ENCODE measurements at places on chromosomes 3 and 15.

DNA sequence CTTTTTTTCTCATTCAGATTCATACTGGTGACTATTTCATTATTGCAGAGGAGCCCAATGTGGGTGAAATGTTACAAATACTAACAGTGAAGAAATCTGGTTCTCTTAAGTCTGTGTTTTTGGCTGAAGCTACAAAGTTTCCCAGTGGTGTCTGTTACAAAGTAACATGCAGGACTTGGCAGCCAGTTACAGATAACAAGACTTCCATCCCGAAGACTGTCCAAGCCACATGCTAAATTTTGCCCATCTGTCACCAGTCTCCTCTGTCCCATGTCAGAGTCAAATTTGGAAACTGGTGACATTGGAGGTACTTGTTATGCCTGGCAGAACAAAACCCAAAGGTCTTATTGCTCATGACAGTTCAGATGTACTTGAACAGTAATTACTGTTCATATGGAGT, 269.2 kb upstream of the GOLIM4 start:
- no peak for DNase-seq

GRCh38 chr3:66809595-66809958, 188.5 kb upstream of the KBTBD8 start:
- DNase-seq, result no peak

DNA sequence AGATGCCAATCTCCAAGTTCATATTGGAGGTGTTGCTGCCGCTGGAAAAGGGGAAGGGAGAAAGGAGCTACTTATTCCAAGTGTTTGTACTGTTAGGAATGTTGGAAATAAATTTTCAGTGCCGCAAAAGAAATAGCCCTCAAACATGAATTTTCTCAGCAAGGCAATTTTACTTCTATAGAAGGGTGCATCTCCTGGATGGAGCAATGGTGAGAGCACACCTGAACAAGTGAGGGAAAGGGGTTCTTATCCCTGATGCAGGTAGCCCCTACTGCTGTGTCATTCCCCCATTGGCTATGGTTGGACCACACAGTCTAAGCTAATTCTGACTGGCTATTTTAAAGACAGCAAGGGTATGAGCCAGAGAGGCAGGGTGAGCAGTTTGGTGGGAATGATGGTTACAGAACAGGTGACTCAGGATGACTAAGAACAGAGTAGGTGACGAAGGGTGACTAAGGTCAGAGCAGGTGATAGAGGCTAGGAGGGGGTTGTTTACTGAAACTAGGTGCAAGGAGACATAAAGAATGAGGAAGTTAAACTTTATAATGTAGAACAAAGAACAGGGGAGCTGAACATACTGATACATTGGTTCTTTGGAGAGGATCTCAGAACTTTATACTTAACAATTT, 503.5 kb downstream of the EDEM1 start:
- no peak for DNase-seq

GRCh38 chr3:66706890-66707289, 206.1 kb upstream of the LRIG1 start:
- no peak for DNase-seq

Measured in stimulated activated CD4-positive, alpha-beta T cell treated with anti-CD3 and anti-CD28 coated beads, TNF-alpha, amount 100 ng/mL, for 4 hours (primary cell).